ENCODE measurements at places on chromosomes 5 and 9. TPM values are rescaled to one million over a fixed set of nuclear protein-coding genes. Genes with fewer than 3 reads are reported as not detected.

- DNase-seq = no peak
These were observed 87.5 kb downstream of the CAMK4 start for GRCh38 chr5:111311666-111312065.

GRCh38 chr5:153661897-153662296 is 171.4 kb downstream of the GRIA1 start:
- DNase-seq = no peak

- no peak for DNase-seq
These were observed 31.3 kb upstream of the SMU1 start for GRCh38 chr9:33107762-33108161.

- no peak for DNase-seq
These were observed 157.2 kb downstream of the SV2C start for GRCh38 chr5:76240336-76240735.

Gene FOXD1
- total RNA-seq = not detected

Gene CCDC180
- total RNA-seq = 1.7 TPM

Data from Right ventricle myocardium inferior (tissue), 1 donor.